ENCODE measurements at places on chromosomes 7 and 10.
A peak's percentile ranks its signal among the peaks of the same experiment; 100 is the strongest.

DNA sequence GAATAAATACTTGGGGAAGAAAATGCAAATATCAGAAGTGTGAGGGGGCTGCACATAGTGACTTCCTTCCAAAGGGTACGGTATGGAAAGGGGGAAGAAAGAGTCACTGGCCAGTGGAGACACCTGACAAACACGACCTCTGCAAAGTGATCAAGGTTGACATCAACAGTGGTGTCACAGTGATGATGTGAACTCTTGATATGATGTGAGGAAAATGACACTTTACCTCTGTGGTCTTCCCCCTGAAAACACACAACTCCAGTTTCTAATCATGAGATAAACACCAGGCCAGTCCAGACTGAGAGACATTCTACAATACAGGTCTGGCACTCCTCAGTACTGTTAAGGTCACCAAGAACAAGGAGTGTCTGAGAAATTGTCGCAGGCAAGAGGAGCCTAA is 169.7 kb downstream of the BUB3 start:
- no peak for DNase-seq

DNA sequence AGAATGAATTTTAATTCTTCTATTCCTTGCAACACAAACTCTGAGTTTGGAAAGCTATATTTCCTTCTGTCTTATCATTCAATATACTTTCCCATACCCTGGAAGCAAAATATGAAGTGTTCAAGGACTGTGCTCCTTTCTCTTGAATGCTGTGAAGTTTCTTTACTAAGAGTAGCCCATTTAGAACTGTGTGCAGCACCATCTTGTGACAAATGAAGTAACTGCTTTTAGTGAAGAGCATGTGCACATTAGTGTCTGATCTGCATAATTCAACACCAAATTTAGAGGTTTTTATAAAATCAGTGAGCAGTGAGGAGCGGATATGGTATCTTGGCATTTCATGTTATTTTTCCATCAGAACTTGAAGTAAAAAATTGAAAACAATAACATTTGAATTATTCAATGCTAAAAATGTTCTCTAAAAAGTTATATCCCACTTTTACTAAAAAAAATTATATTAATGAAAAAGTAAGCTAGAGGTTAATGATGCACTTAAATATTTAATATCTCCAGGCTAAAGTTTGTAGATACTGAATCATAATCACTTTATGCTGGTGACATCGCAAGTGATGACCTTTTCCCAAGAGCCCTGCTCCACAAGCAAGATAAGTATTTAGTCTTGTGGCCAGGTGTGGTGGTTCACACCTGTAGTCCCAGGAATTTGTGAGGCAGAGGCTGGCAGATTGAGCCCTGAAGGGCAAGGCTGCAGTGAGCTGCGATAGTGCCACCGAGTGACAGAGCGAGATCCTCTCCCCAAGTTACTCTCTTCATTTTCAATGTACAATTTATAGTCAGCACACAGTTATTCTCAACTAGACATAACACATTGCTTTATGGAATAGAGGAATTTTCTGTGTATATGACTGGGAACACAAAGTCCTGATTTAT is 108.8 kb upstream of the PCLO start:
- DNase-seq, result peak; percentile 20

DNA sequence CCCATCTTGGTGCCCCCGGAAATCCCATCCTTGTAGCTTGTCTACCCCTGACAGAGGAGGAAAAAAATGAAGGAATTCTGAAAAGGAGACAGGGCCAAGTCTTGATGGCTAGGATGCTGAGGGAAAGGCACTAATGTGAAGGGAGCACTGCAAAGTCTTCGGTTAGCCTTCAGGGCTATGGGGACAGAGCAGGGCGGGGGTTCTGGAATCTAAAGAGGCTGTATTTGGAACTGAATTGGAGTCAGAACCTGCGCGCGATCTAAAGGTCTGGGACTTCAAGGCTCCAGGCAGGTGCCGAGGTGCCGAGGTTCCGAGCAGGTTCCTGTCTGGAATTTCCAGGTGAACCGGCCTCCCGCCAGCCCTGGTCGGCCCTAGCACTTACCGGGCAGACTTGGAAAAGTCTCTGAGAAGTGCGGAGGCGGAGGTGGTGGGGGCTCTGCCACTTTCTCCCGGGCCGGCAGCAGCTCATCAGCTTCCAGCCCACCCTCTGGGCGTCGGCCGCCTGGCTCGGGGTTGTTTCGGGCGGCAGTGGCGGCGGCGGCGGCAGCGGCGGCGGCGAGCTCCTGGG is 781 bp downstream of the GBX1 start:
- DNase-seq, result no peak

DNA sequence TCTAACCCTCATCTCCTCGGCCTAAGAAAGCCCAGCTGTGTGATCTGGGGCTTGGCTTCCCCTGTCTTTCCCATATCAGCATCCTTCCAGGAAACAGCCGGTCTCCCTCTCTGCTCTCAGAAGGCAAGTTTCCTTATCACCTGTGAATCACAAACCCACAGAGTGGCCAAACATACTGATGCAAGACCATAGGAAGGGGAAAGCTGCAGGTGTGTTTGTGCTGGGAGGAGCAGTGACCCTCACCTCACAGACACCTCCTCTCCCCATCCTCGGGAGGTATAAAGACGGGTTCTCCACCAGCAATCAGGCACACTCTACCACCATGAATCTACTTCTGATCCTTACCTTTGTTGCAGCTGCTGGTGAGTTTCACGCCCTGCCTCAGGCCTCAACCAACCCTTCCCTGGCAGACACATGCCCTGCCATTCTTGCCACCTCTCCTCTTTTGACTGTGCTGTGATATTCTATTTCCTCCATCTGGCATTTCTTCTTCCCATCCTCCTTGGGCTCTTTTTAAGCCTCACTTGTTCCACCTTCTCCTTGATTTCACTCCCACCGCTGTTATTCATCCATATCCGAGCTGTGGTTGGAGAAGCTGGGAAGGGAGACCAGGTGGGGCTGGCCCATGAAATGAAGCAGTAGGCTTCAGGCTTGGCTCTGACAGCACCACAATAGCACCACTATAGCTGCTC is at the start of gene PRSS2:
TSS of gene PRSS2 (plus strand) at position 310 of the 692 bp plus-strand sequence. CDS start at position 323, 13 bp downstream.
- no peak for DNase-seq

DNA sequence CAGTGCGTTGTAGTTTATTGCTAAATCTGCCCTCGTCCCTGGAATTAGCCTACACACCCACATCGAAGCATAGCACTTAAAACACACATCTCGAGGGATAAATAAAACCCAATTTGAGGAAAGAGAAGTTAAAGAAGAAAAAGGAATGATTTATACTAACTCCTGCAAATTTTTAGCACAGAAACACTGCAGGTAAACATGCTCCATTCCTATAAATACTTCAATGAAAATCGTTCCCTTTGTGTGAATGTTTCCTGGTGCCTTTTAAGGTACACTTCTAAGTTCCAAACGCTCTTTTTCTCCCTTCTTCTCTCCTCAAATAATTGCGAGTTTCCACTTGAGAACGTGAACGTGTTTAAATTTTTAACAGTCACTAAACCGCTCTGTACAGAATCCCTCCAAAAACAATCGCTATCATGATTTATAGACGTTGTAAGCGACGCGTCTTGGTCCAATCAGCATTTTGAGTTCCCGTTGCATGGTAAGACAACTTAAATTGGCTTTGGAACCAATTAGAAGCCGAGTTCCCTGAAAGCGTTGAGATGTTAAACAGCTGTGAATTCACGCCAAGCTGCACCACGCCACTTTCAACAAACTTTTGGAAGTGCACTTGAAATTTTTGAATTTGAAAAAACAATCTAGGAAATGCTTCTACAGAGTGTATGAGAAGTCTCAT is 12.5 kb upstream of the EBLN1 start:
- peak; percentile 54 for DNase-seq

DNA sequence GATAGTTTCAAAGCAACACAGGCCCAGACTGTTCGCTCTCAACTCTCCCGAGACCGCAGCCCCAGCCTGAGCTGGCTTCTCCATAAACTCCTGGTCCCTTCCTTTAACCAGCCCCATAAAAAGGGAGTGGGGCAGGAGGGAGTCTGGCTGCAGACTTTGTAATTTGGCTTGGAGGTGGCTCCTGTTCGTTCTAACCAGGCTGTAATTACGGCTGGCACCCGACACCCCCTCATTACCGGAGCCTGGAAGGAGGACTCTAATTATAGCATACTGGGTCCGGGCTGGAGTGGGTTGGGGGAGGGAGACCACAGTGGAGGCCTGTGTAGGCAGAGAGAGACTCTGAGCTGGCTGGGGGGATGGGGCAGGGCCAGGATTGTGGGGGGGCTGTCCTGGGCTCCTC is 49.7 kb downstream of the UNC5B start:
- no peak for DNase-seq

DNA sequence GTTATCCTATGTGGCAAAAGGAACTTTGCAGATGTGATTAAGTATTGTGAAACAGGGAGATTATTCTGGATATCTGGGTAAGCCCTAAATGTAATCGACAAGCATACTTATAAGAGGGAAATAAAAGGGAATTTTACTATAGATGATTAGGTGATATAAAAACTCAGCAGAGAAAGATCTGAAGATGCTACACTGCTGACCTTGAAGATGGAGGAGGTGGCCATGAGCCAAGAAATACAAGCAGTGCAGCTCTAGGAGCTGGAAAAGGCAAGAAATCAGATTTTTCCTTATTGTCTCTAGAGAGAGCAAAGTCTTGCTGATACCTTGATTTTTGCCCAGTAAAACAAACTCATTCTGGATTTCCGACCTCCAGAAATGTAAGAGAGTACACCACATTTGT is 67.7 kb downstream of the BRAF start:
- no peak for DNase-seq

Measured in LoVo (cell line).